Stimulated activated CD4-positive, alpha-beta T cell treated with anti-CD3 and anti-CD28 coated beads, Interleukin-2, amount 100 ng/mL, for 24 hours (primary cell): ENCODE measurements at places on chromosomes 11 and 22.

DNA sequence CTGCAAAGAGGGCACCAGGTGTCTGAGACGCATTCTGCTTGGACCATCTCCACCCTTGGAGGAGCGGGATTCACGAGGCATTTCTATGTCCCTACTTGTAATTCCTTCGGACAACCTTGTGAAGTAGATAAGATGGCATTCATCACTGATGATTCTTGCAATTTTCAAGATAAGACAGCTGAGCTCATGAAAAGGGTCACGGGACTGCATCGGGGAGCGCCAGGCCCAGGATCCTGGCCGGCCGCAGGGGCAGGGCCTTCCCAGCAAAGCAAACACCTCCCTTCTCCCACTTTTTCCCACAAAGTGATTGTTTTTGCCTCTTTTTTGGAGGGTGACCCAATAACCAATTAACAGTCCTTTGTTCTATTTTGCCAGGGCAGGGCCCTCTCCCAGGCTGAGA, 8.4 kb downstream of the LIF start:
- DNase-seq: no peak

DNA sequence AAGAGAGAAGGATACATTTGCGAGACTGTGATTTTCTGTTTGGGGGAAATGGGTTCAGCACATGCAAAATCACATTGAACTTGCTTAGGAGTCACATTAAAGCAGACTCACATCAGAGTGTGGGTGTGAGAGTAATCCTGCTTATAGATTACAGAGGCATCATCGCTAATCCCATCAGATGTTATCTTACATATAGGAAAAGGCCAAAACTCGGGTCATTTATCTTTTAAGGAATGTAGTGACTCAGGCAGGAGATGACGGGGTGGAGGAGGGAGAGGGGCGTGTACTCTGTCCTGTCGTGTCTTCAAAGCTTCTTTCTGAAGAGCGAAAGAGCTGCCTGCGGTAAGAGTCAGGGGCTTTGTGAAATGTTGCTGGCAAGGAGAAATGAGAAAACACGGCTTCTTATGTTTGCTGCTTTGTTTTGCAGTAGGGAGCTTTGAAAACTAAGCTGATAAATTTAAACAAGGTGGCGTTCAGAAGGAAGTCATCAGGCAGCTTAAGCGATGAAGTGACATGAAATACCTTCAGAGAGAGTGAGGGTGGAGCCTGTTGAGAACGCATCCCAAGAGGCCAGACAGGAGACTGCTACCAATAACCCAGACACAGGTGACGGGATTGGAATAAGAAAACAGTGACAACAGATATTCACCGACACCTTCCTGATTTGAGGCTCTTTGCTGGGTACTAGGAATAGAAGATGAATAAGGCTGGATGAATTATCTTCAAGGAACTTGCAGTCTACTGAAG, 2.2 kb upstream of the C11orf16 start:
- DNase-seq: no peak

DNA sequence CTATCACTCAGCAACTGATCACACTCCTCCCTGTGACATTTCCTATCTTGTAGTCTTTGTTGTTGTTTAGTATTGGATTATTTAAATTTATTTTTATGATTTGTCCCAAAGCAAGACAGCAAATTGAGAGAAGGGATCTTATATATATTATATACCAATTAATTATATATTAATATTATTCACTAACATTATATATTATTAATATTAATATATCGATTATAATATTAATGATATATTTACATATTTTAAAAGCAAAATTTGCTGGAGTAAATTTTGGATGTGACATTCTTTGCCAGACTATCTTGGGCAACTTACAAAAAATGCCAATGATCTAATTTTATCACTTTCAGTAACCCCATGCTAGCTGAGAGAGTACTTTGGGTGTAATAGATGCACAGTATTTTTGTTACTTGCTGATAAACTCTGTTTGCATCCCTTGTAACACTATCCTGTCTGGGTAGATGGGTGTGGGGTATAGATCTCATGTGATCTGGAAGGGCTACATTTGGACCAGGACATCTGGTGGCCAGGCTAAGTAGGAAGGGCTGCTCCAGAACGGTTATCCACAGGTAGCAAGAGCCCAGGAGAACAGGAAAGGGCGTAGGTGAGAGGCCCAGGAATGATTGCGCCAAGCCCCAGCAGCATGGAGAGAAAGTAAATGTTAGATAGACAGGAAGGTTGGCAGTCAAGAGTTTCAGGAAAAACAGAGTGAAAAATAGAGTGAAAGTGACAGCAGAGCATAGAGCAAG, 608.6 kb upstream of the KIRREL3 start:
- no peak for DNase-seq

- no peak for DNase-seq
Observed at GRCh38 chr11:16096336-16096735, 260.0 kb downstream of the SOX6 start.

DNA sequence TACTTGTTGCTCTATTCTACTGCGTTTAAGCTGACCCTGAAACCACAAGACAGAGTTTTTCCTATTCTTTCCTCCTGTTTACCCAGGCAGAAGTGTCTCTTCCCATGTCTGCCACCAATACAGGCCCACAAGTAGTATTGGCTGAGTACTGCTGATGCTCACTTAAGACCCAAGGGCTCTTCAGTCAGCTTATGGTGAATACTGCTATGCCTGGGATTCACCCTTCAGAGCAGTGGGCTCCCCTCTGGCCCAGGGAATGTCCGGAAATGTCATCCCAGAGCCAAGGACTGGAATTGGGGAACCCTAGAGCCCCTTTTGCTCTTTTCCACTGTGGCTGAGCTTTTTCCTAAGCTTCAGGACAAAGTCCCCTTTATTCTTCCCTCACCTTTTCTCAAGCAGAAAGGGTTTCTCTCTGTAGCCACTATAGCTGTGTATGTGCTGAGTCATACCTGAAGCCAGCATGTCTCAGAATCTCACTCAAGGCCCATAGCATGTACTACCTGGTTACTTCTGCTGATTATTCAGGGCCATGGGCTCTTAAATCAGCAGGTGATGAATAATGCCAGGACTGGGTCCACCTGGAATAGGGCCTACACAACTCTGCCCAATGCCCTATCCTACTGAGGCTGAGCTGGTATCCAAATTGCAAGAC, 745.8 kb upstream of the ANO5 start:
- DNase-seq: no peak

- no peak for DNase-seq
Observed at GRCh38 chr11:71472357-71472885, 19.4 kb downstream of the NADSYN1 start.

DNA sequence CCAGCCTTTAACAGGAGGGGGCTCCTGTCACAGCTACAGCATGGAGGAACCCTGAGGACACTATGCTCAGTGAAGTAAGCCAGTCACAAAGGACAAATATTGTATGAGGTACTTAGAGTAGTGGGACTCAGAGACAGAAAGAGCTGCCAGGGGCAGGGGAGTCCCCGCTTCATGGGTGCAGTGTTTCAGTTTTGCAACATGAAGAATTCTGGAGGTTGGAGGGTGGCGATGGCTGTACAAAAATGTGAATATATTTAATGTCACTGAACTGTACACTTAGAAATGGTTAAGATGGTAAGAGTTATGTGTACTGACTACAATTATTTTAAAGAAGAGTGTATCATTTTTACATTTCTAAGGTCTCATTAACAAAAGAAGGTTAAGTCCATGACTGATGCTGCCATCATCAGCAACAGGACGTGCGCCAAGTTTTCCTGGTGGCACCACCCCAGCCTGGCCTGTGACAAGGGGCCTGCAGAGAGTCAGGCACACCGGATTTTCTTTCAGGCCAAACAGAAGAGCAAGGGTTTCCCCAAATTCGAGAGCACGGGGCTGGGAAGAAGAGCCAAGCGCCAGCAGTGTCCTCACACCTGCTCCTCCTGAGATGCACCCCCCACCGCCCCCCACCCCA, 22.1 kb downstream of the YPEL1 start:
- no peak for DNase-seq

DNA sequence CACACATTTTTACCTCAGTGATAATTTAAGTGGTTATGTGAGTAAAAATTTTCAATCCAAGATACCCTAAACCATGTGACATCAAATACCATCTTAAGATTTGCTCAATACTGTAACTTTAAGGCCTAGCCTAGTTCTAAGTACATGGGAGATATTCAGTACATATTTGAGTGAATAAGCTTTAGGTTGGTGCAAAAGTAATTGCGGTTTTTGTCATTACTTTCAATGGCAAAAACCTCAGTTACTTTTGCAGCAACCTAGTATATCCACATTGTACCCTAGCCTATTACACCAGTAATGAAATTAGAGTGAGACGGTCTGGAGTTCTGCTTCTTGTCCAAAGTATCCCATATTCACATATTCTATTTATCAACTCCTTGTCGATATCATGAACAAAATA, 700.1 kb downstream of the LRRC4C start:
- DNase-seq: no peak

- DNase-seq: no peak
Observed at GRCh38 chr11:8293171-8293570, 29.5 kb upstream of the LMO1 start.

GRCh38 chr11:120635136-120635810, 123.7 kb downstream of the GRIK4 start:
- no peak for DNase-seq

- DNase-seq: no peak
Observed at GRCh38 chr11:13782390-13783075, 114.1 kb downstream of the FAR1 start.

GRCh38 chr11:45698777-45699497, 33.5 kb upstream of the CHST1 start:
- DNase-seq: no peak

- DNase-seq: no peak
Observed at GRCh38 chr22:23841736-23842445, 3.1 kb upstream of the DERL3 start.

GRCh38 chr11:64444838-64445441, 86.0 kb downstream of the RPS6KA4 start:
- no peak for DNase-seq

DNA sequence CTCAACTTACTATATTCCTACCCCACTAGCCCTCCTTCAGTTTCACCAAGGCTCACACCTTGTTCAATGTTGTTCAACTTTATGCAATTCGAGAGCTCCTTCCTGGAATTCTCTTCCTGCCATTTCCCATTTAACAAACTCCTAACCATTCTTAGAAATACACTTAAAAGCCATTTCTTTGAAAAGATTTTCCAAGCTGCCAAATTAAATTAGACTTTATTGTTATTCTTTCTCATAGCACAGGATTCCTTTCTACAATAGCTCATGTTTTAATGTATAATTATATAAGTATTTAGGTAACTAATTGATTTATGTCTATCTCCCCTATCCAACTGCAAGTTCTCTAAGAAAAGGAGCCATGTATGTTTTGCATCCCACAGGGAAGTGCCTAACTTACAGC, 52.7 kb upstream of the CTSC start:
- no peak for DNase-seq

DNA sequence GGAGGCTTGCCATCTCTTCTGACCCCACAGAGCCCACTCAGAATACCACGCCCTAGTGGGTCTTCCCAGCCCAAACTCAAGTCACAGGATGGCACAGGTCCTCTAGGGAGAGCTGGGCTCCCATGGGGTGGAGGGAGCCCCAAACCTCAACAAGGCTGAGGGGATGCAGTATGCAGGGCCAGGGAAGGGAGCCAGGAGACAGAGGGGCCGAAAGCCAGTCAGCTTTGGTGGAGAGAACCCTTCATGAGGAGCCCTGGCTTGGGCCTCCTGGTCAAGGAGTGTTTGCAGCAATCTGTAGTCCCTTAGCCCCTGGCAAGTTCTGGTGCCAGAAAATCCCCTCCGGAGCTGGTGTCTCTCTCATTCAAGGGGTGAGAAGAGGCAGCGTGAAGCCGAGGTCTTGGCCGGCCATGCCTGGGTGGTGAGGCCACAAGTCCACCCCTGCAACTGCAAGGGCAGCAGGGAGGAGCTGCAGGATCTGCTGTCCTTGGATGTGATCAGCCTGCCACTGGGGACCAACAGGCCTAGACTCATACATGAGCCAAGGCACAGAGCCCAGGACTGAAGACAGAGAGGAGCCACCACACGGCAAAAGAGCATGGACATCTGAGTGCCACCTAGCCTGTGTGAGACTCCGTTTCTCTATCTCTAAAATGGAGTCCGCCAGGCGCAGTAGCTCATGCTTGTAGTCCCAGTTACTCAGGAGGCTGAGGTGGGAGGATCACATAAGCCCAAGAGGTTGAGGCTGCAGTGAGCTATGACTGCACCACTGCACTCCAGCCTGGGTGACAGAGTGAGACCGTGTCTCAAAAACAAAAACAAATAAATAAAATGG, 24.1 kb downstream of the NEAT1 start:
- no peak for DNase-seq

- DNase-seq: no peak
Observed at GRCh38 chr22:36387709-36387958, 133 bp downstream of the MYH9 start.

DNA sequence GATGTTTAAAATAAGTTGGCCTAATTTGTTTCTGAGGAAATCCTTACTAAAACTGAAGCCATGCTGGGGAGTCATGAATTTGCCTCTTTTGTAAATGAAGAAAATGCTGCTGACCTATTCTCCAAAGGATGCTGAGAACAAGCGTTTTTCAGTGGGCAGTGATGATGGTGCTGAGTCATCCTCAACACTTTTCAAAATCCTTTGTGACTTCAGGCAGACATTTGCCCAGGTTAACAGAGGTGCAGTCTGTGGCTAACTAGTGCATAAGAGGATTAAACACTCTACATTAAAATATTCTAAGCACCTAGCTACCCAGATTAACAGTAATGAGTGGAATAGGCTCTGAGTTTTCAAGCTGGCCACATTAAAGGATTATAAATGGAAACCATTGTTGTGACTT, 509.0 kb downstream of the DLG2 start:
- DNase-seq: no peak

DNA sequence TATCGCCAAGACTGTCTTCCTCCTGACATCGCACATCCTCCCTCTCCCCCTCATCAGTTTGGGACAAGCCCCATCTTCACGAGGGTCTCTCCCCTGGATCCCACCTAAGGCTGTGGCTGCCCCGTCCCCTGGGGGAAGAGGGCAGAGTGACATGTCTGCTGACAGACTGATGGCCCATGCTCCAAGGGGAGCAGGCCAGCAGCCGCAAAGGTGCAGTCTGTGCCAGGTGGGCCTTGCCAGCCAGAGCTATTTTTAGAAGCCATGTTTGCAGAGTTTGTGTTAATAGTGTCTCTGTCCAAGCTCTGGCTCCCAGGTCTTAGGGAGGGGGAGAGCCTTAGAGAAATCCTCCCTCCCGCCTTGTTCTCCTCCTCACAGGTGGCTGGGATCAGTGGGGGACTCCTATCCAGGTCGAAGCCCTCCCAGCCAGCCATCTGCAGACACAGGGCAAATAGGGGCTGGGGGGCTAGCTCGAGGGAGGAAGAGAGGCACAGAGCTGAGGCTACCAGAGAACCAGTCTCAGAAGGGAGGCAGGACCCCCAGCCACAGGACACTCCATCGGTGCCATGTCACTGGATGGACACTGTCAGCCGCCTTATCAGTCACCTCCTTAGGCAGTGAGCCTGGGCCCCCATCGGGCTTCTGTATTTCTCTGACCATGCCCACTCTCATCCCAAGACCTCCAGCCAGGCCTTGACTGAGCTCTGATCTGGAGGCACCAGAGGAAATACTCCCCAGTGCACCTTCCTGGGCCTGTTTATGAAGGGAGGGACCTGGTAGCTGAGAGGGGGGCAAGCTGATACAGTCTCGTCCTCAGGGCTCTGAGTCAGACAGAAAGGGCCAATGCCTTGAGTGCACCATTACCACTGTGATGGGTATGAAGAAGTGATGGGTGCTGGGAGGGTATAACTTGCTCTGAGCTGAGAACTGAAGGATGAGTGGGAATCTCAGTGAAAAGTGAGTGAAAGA, 49.3 kb downstream of the CHRDL2 start:
- DNase-seq: no peak
